ENCODE measurements at places on chromosomes 6 and 20.

GRCh38 chr6:163466839-163467390 is 52.4 kb downstream of the QKI start:
- DNase-seq, result no peak

DNA sequence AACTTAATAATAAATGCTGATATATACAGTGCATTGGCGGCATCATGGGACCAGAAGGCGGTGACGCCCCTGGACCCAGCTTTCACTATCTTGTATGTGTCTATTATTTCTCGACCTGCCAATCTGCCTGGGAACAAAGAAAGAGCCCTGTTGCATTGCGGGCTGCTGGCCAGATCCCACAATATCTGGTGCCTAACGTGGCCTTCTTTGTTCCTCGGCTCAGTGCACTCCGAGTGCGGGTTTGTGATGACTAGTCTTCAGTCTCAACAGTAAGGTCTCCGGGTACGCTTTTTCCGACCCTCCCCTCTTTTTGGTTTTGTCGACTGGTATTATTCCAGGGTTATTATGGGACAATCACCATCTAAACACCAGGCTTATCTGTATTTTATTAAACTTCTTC is 291.5 kb downstream of the TBC1D32 start:
- DNase-seq, result no peak

DNA sequence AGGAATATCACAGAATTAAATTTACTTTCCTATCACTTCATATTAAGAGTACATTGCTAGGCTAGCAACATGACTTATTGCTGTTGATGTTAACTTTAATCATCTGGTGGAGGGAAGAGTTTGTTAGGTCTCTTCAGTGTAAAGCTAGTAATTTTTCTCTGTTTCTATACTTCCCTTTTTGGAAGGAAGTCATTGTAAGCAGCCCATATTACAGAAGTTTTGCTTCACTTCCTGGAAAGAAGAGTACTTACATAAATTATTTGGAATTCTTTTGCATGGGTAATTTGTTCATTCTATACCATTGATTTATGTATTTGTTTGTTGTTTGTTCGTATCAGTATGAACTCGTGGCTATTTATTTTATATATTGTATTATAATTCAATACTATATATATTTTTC is 405.2 kb downstream of the RFPL4B start:
- no peak for DNase-seq

GRCh38 chr6:97437087-97437486 is 154.1 kb upstream of the MMS22L start:
- DNase-seq, result no peak

DNA sequence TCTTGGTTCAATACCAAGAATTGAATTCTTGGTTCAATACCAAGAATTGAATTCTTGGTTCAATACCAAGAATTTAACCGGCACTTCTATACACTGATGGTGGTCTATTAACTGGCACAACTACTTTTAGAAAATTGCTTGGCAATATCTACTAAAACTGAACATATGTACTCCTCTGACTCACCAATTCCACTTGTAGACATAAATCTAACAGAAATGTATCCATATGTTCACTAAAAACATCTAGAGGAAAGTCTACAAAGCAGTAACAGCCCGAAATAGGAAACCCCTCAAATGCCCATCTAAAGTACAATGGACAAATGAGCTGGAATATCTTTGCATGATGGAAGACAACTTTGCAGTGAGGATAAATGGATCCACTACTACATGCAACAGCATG is 71.9 kb downstream of the KIF16B start:
- no peak for DNase-seq

DNA sequence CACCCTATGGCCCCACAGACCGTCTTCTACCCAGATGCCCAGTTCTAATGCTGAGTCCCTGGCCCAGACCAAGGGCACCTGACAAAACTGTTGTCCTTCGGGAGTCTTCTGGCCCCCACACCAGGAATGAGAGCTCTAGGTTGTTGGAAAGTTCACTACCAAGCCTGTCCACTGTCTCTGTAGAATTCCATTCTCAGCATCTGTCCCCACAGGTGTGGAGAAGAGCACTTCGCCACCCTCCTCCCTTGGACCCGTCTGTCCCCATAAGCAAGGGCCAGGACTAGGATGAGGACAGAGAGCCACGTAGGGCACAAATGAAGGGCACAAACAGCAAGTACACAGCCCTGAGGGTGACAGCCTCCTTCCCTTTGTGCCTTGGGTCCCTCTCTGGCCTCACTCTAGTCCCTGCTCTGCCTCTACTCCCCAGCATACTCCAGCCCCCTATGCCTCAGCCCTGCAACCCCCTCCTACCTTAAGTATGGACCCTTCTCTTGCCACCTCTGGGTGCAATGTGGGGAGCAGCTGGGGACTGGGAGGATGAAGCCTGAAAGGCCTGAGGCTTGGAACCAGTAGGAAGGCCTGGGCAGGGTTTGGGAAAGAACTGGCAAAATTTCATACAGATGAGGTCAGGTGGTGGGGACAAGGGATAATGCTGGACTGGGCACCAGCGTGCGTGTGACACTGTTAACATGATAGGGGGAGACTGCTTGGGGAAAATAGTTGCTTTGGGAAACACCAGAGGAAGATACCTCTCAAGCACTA is 4.3 kb downstream of the LZTS3 start:
- DNase-seq, result no peak

- DNase-seq, result no peak
Measured at GRCh38 chr6:161138543-161139303, 135.1 kb downstream of the AGPAT4 start.

GRCh38 chr6:169966312-169967181 is 215.1 kb downstream of the ERMARD start:
- no peak for DNase-seq

DNA sequence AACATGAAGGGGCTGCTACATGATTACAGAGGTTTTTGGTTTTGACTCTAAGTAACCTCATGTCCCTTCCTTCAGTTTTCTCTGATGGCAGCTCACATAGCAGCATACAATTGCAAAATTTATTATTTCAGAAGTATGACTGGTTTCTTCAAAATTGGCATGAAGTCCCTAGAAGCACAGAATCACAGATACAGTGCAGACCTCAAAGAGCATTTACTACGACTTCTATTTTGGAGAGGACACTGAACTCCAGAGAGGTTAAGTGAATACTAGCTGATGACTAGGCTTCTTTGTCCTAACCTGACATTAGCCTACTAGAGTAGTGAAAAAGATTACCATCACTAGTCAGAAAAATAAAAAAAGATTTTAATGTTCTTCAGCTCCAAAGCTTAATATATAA is 664.3 kb downstream of the RFPL4B start:
- no peak for DNase-seq

- DNase-seq, result no peak
Measured at GRCh38 chr20:2162823-2163166, 61.2 kb downstream of the STK35 start.

- DNase-seq, result no peak
Measured at GRCh38 chr20:61847420-61847748, 218.3 kb downstream of the TAF4 start.

DNA sequence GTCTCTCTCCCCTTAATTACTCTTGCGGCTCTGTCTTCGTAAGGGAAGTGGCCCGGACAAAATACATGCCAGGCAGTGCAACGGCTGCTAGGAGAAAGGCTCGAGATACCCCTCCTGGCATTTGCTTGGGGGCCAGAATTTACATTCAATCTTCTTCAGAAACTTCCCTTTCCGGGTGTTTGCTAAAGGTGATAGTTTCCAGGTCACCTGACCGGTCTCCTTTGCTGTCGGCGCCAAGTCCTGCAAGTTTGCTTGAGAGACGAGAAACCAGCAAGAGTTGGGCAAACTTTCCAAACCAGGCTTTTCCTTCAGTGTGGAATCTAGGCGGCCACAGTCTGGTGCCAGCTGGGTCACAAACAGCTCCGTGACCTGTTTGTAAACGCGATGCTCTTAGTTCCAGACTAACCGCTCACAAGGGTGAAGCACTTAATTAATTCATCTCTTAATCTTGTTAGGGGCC is 563 bp upstream of the SRSF3 start:
- peak; percentile 70 for DNase-seq

DNA sequence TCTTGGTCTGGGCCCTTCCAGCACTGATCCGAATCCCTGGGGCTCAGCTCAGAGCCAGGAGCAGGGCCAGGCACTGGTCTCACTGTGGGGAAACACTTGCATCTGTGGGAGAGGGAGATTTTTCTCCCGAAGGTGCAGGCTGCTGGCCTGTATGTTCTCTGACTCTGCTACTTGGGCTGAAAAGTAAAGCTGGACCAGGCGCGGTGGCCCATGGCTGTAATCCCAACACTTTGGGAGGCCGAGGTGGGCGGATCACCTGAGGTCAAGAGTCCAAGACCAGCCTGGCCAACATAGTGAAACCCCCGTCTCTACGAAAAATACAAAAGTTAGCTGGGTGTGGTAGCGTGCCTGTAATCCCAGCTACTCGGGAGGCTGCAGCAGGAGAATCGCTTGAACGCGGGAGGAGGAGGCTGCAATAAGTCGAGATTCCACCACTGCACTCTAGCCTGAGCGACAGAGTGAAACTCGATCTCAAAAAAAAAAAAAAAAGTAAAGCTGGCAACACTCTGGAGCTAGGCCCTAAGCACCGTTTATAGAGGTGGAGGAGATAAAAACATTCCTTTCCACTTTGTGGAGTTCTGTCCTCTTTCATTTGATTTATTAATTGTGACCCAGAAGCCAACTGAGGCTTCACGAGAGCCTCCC is 41.7 kb downstream of the JPH2 start:
- no peak for DNase-seq

DNA sequence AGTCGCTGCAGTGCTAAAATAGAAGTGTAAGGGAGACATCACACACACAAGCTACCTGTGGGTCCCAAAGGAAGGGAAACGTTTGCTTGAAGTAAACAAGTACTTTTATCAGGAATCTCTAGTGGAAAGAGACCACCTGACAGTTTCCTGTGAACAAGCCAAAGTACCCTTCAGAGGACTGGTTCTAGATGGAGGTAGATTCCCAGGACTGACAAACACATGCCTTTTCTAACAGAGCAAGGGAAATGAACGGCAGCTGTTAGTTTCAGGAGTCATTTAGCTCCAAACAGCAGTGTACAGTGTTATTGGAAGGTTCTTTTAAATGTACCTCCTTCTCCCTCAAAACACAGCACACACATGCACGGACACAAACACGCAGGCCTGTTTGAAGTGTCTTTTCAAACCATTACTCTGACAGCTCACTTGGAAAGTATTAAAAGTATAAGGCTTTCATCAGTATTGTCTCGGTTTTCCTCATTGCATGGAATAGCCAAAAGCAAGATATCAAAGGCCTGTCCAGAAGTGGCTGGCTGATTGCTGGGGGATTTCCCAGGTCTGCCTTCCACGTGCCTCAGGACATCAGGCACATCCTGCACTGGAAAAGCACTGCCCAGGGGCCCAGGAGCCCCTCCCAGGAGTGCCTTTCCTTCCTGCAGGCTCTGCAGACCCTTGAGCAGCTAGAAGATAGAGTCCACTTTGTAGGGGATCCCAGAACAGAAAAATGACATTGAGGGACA is 393.2 kb upstream of the SOX4 start:
- DNase-seq, result no peak

DNA sequence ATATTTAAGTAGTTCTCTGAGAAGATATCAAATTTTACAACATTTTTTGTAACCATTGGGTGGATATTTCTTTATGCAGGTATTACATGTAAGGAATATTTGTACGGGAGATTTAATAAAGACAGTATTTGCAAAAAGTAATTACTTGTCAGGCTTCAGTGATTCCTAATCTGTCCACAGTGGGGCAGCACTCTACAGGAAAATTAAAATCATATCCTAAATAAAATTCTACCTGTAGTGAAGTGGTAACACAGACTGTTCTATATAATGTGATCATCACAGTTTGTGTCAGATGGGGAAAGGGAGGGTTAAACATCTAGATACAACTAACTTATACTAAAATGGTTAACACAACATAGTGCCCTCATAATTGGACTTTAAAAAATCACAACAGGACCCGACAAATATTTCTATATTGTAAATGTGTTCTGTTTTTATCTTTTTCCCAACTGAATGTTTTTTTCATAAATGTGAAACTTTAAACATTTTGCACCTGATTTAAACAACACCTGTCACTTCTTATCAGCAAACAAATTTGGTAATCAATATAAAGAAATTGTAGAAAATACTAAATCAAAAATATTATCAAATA is 145.6 kb upstream of the MANEA start:
- DNase-seq, result peak; percentile 35

DNA sequence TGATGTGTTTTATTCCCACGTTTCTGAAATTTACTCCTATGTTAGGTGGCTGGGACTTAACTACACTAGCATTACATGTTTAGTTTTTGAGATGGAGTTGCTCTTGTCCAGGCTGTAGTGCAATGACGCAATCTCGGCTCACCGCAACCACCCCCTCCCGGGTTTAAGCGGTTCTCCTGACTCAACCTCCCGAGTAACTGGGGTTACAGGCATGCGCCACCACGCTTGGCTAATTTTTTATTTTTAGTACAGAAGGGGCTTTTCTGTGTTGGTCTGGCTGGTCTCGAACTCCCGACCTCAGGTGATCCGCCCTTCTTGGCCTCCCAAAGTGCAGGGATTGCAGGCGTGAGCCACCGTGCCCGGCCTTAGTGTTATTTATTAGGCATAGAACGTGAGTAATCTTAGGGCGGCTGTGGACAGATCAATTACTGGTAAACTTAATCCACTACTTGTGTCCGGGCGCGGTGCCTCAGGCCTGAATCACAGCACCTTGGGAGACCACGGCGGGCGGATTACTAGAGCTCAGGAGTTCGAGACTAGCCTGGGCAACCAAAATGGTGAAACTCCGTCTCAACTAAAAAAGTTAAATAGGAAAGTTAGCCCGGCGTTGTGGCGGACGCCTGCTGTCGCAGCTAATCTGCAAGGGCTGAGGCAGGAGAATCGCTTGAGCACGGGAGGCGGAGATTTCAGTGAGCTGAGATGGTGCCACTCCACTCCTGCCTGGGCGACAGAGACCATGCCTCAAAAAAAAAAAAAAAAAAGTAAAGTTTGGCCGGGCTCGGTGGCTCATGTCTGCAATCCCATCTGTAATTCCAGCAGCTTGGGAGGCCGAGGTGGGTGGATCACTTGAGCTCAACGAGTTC is 123.7 kb upstream of the BTN3A2 start:
- no peak for DNase-seq

DNA sequence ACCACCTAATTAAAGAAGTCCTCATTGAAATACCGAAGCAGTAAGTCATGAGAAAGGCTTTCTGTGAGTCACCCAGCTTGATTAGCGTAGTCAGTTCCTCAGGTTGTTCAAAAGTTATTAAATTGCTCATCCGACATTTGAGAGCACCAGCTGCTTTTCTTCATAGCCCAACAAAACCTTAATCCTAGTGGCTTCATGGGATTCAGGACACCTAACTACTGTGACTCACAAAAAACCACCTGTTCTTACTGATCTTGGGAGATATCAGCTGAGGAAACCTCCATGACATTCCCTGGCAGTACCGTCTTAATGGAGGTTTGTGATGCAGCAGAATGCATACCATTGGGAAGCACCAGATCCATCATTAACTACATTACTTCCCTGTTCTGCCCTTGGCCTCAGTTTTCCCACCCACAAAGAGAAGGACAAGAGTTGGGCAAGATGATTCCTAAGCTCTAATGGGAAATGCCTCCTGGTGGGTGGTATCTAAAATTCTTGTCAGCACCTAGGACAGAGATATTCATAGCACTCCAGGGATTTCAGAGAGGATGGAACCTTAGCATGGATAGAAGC is 103.8 kb downstream of the KHDC1L start:
- DNase-seq, result no peak

Measured in NCI-H1105 (cell line).